T-helper 17 cell (primary cell): ENCODE measurements at places on chromosomes 7 and 10.
A peak's percentile ranks its signal among the peaks of the same experiment; 100 is the strongest.

GRCh38 chr7:3289996-3290395 is 11.1 kb upstream of the SDK1 start:
- DNase-seq = no peak

DNA sequence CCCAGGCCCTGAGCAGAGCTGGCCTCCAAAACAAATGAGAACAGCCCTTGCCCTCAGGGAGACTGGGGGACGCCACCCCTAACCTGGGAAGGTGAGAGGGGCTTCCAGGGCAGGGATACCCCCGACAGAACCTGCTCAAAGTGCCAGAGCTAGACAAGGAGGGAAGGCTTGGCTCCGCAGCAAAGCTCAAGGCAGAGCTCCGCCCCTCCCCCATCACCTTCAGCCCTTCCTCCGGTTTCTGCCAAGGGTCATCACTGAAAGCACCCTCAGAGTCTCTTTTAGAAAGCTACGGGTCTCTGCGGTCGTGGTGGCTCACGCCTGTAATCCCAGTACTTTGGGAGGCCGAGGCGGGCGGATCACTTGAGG is 73.4 kb upstream of the CUX1 start:
- no peak for DNase-seq

- no peak for DNase-seq
Observed at GRCh38 chr10:44313761-44314165, 71.1 kb downstream of the CXCL12 start.

DNA sequence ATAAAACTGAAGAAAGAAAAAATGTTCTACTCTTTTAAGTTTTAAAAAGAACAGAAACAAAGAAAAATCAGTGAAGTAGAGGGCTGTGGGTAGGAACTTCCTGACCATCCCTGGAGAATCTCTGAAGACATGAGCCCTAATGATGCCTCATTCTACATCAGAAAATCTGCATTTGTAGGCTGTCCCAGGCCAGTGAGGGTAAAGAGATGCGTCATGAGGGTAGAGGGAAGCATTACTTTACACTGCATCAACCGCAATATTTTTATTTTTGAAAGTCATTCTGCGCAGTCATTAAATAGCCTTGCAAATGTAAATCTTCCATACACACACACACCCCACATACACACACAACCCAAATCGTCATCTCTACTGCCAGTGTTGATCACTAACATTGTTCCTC is 82.1 kb upstream of the CABCOCO1 start:
- no peak for DNase-seq

- no peak for DNase-seq
Observed at GRCh38 chr7:144519925-144520324, 116.4 kb upstream of the NOBOX start.

DNA sequence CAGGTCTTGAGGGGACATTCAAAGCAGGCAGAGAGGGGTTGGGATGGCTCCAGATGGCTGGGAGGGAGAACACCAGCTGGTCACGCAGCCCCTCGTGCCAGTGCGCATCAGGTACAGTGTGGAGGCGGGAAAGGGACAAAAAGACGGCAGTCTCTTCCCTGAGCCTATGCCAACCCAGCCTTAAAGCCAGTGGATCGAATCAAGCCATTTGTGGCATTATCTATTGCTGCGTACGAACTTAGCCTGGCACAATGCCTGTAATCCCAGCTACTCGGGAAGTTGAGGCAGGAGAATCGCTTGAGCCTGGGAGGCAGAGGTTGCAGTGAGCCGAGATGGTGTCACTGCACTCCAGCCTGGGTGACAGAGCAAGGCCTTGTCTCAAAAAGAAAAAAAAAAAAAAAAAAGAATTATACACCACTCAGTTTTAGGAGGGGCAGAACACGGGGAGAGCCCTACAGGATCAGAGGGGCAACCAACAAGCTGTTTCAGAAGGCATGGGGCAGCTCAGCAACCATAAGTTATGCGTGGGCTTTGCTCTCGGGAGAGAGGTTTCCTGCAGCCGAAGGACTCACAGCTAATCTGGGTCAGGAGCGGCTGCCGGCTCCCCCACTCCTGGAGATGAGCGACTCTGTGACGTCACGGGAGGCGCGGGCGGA is 356 bp upstream of the NDUFB2 start:
- DNase-seq = peak; percentile 88

GRCh38 chr10:78762086-78762630 is 306.6 kb upstream of the ZMIZ1 start:
- DNase-seq = no peak

- no peak for DNase-seq
Observed at GRCh38 chr7:134954197-134955082, 31.9 kb upstream of the AGBL3 start.

GRCh38 chr7:46291601-46292150 is 370.6 kb upstream of the IGFBP3 start:
- DNase-seq = no peak

DNA sequence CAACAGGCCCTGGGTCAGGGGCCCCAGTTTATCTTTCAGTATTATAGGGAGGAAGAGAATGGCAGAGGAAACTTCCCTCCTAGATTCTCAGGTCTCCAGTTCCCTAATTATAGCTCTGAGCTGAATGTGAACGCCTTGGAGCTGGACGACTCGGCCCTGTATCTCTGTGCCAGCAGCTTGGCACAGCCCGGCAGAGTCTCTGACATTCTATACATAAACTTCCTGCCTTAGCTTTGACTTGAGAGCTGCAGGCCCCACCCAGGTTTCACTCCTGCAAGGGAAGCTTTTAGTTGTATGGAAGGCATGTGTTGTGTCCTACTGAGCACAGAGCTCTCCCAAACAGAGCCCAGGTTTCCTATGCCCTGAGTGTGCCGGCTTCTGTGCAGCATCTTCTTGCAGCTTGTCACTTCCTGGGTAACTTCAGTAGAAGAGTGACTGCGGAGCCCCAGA is 205.6 kb upstream of the PRSS58 start:
- no peak for DNase-seq

- no peak for DNase-seq
Observed at GRCh38 chr10:15853800-15854199, 6.5 kb downstream of the MINDY3 start.

- no peak for DNase-seq
Observed at GRCh38 chr7:99173787-99174186, 29.9 kb upstream of the SMURF1 start.

GRCh38 chr7:102258749-102259107 is 27.9 kb upstream of the SH2B2 start:
- DNase-seq = no peak

DNA sequence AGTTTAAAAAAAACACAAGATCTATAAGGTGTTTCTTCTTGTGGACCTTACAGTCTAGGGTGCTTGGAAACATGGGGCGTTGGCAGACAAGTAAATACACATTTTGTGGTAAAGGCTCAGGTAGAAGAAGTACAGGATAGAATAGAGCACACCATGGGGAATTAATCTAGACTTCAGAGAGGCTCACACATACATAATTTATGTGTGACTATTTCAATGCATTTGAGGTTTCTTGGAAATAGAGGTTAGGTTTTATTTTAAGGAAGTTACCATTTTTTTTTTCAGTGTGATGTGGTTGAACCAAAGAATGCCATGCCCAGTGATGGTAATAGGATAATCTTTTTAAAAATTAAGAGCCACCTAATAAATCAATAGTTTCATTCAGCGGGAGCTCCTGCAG is 12.8 kb downstream of the CFTR start:
- no peak for DNase-seq

DNA sequence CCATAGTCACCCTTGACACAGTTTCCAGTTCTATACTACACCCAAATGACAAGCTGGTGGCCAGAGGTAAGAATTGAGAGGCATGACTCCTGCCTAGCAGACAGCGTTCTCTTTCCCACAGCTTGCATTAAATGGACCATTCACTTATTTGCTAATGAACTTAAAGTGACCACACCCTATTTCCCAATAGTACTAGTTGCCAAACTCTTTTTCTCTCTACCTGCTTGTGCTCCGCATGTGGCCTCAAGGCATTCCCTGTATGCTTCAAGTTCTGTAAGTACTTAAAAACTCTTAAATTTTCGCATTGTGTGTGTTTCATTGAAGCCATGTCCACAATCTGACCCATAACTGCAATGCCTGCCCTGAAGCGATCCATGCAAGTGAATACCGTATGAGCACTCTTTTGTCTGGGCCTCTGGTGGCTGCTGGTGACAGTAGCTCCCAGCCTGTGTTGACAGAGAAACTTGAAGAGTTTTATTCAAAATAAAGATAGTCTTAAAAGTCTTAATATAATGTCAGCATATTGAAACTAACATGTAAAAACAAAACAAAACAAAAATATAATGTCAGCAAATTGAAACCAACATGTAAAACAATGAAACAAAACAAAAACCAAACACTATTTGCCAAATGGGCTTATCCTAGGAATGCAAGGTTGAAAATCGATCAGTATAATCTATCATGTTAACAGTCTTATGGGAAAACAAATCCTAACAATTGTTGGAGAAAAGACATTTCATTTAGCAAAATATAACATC is 73.6 kb downstream of the CCSER2 start:
- DNase-seq = no peak

DNA sequence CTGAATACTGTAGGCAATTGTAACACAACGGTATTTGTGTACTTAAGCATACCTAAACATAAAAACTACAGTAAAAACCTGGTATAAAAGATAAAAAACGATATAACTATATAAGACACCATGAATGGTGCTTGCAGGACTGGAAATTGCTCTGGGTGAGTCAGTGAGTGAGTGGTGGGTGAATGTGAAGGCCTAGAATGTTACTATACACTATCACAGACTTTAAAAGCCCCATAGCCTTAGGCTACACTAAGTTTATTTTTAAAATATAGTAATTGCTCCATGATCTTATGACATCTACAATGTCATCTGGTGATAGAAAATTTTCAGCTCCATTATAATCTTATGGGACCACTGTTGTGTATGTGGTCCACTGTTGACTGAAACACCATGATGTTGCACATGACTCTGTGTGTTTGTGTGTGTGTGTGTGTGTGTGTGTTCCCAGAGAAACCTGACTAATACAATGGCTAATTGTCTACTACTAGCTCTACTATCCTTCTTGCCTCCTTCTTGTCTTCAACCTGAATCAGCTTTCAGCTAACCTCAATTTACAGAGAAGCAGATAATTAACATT is 27.6 kb upstream of the PRPF18 start:
- DNase-seq = no peak

GRCh38 chr10:83078160-83078559 is 1061.1 kb upstream of the GHITM start:
- no peak for DNase-seq

DNA sequence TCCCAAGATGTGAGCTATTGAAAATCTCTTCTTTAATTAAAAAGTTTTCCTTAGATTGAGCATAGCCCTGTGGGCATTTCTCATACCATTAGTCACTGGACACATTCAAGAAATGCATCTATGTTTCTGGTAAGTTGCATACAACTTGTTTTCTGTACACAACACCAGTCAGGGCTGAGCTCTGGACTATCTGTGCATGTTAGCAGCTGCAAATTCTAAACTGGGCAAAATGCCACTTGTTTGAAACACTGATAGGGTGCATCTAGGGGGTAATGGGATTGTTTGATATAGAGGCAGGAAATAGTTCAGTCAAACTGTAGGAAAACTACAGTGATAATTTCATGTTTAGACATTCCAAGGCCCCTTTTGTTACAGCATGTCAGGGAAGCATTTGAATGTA is 145.6 kb upstream of the NPY start:
- no peak for DNase-seq

DNA sequence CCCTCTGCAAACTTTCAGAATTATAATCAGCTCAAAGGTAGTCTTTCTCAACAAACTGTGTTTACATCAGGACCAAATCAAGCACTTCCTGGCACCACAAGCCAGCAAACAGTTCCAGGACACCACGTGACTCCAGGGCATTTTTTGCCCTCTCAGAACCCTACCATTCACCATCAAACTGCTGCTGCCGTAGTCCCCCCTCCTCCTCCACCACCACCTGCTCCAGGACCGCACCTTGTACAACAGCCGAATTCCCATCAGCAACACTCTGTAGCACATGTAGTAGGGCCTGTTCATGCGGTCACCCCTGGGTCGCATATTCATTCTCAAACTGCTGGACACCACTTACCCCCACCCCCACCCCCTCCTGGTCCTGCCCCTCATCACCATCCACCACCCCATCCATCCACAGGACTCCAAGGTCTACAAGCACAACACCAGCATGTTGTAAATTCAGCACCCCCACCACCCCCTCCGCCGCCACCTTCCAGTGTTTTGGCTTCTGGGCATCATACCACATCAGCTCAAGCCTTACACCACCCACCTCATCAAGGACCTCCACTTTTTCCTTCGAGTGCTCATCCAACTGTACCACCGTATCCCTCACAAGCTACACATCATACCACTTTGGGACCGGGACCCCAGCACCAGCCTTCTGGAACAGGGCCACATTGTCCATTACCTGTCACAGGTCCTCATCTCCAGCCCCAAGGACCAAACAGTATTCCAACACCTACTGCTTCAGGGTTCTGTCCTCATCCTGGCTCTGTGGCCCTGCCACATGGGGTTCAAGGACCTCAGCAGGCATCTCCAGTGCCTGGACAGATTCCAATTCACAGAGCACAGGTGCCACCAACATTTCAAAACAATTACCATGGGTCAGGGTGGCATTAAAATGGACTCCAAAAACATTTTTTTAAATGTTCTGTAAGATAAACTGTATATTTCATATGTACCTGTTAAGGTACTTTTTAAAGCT is 98.7 kb downstream of the KMT2E start:
- DNase-seq = no peak

DNA sequence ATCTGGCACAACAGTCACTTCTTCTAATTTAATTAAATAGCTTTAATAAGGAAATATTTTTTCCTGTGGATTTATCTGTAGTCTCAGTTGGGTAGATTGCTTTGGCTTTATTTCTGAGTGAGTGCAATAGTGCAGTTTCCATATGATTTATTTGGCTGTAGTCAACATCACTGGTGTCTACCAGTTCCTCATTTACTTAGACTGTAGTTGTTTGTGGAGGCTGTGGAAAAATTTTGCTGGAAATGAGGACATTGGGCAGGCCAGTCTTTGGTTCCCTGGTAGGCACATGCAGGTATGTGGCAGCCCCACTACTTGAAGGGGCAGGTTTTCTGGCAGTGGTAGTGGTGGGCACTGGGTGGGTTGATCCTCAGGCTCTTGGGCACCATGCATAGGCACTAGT is 15.5 kb downstream of the TAS2R40 start:
- DNase-seq = no peak

- DNase-seq = no peak
Observed at GRCh38 chr10:86630079-86630478, 24.3 kb upstream of the OPN4 start.

- no peak for DNase-seq
Observed at GRCh38 chr10:79159785-79160184, 91.0 kb downstream of the ZMIZ1 start.

- DNase-seq = no peak
Observed at GRCh38 chr10:99523251-99523773, 9.4 kb upstream of the NKX2-3 start.

DNA sequence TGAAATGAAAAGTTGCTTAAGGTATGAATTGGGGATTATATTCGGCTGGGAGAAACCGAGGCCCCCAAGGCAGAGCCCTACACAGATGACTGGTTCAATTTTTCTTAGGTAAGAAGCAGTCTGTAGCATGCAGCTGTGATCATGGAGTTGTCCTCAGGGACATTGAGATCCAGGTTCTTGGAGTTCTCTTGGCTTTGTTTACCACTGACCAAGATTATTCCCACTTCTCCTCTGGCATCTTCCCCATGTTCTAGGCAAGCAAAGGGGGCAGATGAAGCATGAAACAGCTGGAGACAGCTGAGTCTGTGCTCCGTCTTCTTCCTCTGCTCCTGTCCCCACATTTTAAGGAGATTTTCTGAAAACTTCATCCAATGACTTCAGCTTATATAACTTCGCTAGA is 129.5 kb upstream of the BMPER start:
- no peak for DNase-seq
